Fibroblast of lung (primary cell): ENCODE measurements at places on chromosomes 5 and 9.
A peak's percentile ranks its signal among the peaks of the same experiment; 100 is the strongest.

DNA sequence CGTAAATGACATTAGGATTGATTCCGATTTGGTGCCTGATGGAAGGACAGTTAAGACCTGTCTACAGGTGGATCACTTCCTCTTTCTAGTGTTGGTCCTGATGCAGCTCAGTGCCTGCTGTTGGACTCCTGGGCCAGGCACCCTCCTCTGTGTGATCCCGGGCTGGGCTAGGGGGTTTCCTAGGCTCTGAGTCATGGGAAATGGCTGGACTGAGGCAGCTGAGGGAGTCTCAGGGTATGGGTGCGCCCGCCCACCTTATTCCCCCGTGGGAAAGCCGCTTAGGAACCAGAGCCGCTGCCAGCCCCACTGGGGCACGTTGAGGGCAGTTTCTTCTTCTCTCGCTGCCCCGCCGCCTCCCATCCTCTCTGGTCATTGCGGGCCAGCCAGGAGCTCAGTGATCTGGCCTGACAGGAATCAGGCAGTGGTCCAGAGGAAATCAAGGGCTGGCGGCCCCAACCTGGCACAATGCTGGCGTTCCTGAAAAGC, 12.9 kb downstream of the TCF7 start:
- peak; percentile 66 for DNase-seq
- H3K27ac ChIP-seq: no peak overlapping the region
- H3K27me3 ChIP-seq: no peaks in the 10 kb centered on the region
- H3K4me3 ChIP-seq: no peak overlapping the region
- H3K36me3 ChIP-seq: peaks cover 5% of the 10 kb centered on the region

DNA sequence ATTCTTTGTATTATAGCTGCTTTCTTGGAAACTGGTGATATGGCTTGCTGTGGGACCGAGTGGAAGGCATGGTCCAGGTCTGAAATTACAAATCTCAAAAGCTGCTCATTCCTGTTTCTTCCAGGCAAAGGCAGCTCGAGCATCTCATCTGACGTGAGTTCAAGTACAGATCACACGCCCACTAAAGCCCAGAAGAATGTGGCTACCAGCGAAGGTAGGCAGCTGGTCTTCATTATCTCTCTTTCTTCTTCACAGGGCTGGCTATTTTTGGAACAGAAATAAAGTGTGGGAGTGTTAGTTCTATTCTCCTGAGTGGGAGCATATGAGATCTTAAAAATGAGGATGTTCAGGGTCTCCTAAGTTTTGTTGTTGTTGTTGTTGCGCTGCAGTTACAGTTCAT, 115.9 kb downstream of the FBXL7 start:
- H3K4me1 ChIP-seq: peaks cover 3% of the 10 kb centered on the region
- DNase-seq: peak; percentile 60
- H3K27ac ChIP-seq: no peak overlapping the region
- H3K4me3 ChIP-seq: no peak overlapping the region
- no peaks in the 10 kb centered on the region for H3K36me3 ChIP-seq

DNA sequence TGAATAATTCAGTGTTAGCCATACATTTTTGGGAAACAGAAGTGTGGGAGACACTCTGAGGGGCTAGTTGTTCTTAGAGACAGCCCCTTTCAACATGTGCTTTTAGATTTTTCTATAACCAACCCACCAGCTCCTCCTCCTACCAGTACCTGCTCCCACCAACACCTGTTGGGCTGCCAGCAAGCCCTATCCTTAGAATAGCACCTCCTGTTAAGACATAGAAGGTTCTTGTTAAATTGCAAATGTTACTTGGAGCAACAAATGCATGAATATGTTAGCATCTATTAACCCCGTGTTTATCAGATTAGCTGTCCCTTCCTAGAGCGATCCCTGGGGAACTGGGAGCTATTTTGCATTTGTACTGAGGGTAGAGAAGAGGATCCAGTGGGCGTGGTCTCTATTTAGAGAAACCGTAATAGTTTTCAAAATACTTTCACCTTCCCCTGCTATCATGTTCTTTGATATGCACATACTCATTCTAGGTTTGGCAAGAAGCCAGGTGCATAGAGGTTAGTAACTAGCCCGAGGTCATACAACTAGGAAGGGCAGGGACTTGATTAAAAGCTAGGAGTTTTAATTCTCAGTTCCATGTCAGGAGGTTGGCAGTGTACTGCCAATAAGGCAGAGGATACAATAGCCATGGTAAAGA, 334.4 kb downstream of the KCTD16 start:
- DNase-seq: no peak
- H3K27ac ChIP-seq: no peak overlapping the region
- no peaks in the 10 kb centered on the region for H3K4me1 ChIP-seq
- H3K36me3 ChIP-seq: no peaks in the 10 kb centered on the region
- H3K4me3 ChIP-seq: no peak overlapping the region

- H3K27me3 ChIP-seq: no peaks in the 10 kb centered on the region
- H3K4me3 ChIP-seq: no peak overlapping the region
- DNase-seq: no peak
- H3K36me3 ChIP-seq: no peaks in the 10 kb centered on the region
- no peak overlapping the region for H3K27ac ChIP-seq
- no peaks in the 10 kb centered on the region for H3K4me1 ChIP-seq
Observed at GRCh38 chr9:90060256-90060655, 455.4 kb downstream of the GADD45G start.

- no peak overlapping the region for H3K27ac ChIP-seq
- no peaks in the 10 kb centered on the region for H3K36me3 ChIP-seq
- H3K4me3 ChIP-seq: no peak overlapping the region
- H3K27me3 ChIP-seq: no peaks in the 10 kb centered on the region
- peaks cover 2% of the 10 kb centered on the region for H3K4me1 ChIP-seq
- peak; percentile 62 for DNase-seq
Observed at GRCh38 chr5:127898551-127899213, 184.9 kb upstream of the SLC12A2 start.

GRCh38 chr5:154174091-154174490, 16.4 kb upstream of the GALNT10 start:
- DNase-seq: no peak
- H3K36me3 ChIP-seq: no peaks in the 10 kb centered on the region
- no peaks in the 10 kb centered on the region for H3K27me3 ChIP-seq
- no peaks in the 10 kb centered on the region for H3K4me1 ChIP-seq
